HFFc6 (cell line): ENCODE measurements at places on chromosomes 6 and 20.

DNA sequence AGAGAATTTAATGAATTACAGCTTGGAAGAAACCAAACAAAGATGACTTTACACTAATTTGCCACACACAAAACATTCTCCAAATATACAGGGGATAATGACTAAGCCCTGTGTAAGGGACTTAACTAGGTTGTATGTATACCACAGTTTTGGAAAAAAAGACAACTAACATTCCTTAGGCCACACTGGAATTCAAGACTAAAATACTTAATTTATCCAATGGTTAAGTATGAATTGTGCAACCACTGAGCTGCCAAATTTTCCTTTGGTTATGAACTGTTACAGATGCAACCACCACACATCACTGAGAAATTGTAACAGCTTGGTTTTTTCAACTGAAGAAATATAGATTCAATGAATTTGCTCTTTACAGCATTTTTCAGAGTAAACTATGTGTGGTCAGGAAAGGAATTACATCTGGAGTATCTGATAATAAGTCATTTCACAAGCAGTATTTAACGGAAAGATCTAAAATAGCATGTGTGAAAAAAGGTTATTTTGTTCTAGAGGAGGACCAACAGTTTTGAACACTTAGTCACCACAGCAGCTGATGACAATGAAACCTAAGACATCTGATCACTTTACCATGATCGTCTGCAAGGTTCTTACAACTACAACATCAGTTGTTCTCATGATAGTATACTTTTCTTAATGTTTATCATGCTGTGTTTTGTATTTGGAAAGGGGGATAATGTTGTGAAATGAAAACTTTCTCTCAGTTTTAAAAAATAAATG lies 318.8 kb downstream of the BCKDHB start:
- peak; percentile 98 for DNase-seq

- DNase-seq, result no peak
Observed at GRCh38 chr6:72968704-72969103, 256.6 kb downstream of the KHDC1L start.

GRCh38 chr6:159973406-159973805 lies 4.5 kb downstream of the IGF2R start:
- DNase-seq, result no peak

DNA sequence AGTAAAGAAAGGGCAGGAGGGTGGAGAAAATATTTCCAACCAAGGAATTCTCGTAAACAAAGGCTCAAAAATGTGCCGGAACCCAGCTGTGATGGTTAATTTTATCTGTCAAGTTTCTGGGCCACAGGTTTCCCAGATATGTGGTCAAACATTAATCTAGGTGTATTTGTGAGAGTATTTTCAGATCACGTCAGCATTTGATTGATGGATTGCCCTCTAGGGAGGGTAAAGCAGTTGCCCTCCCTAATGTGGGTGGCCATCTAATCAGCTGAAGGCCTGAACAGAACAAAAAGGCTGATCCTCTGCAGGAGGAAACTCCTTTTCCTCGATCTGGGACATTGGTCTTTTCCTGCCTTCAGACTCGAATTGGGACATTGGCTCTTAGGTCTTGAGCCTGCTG lies 298.7 kb upstream of the TCF21 start:
- no peak for DNase-seq

DNA sequence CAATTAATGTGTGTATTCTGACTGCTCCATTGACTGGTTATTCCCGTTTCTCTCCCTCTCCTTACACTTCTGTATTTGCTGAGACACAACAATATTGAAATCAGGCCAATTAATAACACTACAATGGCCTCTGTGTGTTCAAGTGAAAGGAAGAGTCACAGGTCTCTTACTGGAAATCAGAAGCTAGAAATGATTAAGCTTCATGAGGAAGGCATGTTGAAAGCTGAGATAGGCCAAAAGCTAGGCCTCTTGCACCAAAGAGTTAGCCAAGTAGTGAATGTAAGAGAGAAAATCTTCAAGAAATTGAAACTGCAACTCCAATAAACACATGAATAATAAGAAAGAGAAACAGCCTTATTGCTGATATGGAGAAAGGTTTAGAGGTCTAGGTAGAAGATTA lies 489.5 kb upstream of the CITED2 start:
- no peak for DNase-seq

DNA sequence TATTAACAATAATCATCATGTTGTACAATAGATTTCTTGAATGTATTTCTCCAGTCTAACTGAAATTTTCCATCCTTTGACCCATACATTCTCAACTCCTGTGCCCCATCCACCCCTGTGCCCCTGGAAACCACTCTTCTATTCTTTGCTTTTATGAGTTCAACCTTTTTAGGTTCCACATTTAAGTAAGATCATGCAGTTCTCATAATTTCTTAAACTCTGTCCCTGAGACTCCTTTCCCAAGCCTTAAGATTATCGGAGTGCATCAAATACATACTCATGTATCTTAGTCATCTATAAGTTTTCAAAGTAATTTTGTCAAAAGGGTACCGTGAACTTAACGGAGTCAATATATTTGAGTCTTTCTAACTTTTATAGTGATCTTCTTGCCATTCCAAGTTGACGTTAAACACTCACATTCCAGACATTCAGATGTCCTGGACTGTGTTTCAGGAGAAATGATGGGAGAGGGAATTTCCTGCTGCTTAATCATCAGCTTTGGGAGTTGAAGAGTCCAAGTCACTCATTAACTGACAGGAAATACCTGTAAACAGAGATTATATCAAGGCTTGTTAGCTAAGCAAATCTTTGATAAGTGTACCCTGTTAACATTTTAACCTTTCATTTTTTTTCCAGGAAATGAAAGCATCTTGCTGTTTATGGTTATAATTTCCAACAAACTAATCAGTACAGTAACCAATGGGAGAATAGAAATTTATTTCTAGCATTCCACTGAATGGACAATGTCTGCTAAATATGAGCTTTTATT lies 73.3 kb downstream of the ADGRG6 start:
- peak; percentile 83 for DNase-seq

DNA sequence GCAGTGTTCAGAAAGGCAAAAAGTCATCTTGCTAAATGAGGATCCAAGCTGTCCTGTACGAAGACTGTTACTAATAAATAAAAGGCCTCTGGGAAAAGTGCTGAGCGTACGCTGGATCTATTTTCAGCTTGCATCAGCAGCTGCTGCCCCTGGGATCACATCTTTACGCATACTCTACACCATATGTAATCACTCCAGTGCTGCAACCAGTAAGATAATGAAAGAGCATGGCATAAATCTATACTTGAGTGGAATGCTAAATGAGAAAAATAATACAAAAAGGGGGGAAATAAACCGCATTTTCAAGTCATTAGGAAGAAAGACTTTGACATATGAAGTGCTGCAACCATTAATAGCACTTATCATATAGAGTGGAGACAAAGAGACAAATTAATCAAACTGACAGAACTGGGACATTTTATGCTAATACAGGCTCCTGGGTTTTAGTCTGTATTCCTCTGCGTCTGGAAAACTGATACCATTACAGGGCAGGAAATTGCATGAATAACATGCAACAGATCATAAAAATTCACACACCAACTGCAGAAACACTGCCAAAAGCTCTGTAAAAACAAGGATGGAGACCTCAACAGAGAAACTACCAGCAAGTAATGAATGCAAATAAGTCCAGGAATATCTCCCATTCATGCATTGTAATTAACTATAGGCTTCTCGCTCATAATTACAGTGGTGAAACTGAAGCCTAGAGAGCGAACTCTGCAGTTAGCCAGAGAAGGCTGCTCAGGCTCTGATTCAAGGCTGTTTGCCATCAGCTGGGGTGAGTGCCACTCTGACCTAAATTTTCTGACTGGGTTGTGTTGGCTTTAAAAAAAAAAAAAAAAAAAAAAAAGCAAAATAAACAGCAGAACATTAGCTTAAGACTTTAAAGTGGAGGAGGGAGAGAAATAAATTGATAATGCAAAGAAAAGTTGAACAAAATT lies 83.8 kb downstream of the GJA10 start:
- no peak for DNase-seq

DNA sequence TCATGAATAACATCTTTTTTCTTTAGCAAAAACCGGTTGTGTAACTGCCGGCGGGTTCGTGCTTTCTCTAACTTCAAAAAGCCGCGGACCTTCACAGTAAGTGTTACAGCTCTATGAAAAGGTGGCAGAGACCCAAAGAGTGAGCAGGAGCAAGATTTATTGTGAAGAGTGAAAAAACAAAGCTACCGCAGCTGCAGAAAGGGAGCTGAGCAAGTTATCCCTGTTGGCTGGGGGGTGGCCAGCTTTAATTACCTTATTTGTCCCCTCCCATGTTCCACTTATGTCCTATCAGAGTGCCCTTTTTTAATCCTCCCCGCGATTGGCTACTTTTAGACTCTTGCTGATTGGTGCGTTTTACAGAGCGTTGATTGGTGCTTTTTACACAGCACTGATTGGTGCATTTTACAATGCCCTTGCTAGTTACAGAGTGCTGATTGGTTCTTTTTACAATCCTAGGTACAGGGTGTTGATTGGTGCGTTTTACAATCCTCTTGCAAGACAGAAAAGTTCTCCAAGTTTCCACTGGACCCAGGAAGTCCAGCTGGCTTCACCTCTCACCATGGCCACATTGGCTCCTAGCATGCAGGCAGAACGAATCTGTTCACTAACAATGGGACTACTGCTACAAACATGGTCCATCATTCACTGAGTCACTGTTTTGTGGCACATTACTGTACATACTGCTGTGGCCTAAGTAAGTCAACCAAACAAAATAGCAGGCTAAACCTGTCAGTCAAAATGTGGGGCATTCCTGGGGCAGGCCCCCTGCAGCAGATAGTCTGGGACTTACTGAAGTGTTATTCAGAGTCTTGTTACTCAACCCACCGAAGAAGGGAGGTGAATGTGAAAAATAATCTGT lies 52.8 kb downstream of the MYLIP start:
- no peak for DNase-seq

GRCh38 chr20:51720854-51721253 lies 47.3 kb downstream of the ATP9A start:
- DNase-seq, result no peak

DNA sequence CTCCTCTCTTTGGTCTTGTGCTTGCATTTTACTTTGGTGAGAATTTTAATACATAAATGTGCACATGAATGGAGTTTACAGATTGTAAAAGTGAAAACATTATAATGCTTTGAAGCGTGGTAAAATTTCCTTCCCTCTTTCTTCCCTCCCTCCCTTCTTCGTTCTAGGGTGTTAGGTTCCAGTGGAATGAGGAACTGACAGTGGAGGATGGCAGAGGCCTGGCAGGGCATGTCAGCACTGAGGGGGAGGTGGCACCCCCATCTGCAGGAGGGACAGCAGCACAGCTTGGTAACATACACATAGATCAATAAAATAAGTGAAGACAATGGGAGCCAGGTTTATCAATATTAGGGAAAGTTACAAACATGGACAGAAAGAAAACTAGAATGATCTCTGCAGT lies 47.5 kb downstream of the RNASET2 start:
- no peak for DNase-seq

GRCh38 chr6:158911746-158912480 lies 88.1 kb downstream of the RSPH3 start:
- DNase-seq, result no peak
